NCI-H1092 treated with DMSO at 0.1 percent for 48 hours (cell line): ENCODE measurements at places on chromosomes 16 and 17.

DNA sequence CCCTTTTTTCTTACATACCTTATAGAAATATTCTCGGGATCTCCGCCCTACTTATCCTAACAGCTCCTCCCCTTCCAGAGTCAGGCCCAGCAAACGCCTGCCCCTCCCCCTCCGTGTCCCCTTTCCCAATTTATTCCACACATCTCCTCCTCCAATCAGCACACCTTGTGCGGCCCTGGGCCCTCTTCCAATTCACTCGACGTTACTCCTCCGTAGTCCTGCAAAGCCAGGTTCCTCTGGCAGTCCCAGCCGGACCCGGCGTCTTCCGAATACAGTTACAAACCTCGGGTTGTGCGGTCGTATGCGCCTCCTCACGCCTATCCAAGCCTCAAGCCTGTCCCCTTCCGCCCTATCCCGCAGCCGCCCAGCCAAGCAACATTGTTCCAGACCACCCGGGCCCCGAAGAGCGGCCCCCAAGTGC is 677 bp downstream of the CBX1 start:
- DNase-seq = peak; percentile 66

- DNase-seq = no peak
Measured at GRCh38 chr17:14575471-14575953, 274.6 kb downstream of the HS3ST3B1 start.

- no peak for DNase-seq
Measured at GRCh38 chr17:3740611-3741073, 16.9 kb downstream of the HASPIN start.

DNA sequence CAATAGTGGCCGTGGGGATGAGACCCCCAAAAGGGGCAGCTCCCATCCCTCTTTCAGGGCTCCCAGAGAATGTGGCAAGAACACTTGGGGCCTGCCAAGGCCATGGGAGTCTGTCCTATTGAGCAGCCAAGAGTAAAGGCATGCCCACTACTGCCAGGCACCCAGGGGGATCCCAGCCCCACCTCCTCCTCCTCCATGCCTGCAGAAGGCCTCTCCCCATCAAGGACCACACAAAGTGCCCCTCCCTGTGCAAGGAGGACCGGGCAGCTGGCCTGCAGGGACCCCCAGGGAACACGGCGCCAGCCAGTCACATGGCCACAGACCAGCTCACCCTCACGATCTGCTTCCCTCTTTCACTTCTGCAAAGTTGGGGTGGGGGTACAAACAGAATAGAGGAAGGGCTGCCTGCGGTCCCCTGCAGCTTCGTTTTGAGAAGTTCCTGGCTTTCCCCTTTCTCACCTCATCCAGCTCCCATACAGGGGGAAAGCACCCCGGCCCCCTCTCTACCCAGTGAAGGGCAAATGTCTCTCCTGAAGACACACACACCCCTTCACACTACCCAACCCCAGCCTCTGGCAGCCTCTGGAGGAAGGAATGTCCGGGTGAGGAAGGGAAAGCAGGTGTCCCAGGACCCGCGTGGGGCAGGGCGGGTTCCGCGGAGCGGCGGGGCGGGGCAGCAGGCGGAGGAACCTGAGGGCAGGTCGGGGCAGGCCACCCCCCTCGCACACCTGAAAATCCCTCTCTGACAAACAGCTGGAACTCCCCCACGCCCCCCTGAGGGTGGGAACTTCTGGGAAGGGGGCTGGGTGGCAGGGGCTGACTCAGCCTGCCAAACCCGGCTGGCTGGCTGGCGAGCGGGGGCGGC is 2.0 kb downstream of the PPP1R9B start:
- no peak for DNase-seq

GRCh38 chr17:15261802-15262290 is 3.3 kb downstream of the PMP22 start:
- no peak for DNase-seq

GRCh38 chr17:64777415-64778239 is 115.5 kb upstream of the SMURF2 start:
- peak; percentile 74 for DNase-seq

DNA sequence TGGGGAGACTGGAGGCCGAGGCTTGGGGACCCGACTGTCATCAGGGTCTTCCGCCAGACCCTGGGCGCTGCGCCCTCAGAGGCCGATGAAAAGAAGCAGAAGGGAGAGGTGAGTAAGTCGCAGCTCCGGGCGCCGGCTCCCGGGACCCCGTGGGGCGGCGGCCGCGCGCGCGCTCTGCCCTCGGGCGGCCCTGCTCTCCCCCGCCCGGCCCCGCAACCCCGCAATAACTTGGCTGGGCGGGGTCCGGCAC is 392 bp upstream of the ABHD15 start:
- DNase-seq = no peak

DNA sequence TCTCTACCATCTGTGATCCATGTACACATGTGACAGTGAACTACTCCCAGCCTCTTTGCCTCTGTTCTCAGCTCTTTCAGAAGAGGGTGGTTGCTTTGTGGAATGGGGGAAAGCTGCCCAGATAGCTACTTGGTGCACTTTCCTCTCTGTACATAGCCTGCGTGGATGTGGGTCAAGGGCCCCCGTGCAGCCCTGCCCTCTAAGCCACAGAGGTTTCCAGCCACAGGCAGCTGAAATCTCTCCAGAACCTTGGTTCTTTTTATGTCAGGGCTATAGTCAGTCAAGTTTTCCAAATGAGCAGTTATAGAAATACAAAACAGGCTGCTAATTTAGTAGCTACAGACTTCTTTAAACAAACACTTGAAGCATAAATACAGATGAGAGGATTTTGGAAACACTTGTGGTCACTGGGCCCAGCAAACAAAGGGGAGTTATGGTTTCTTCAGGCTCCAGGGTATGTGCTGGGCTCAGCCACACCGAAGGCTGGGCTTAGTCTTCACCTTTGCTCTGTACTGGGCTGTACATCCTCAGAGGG is 199.7 kb upstream of the ASIC2 start:
- DNase-seq = no peak

DNA sequence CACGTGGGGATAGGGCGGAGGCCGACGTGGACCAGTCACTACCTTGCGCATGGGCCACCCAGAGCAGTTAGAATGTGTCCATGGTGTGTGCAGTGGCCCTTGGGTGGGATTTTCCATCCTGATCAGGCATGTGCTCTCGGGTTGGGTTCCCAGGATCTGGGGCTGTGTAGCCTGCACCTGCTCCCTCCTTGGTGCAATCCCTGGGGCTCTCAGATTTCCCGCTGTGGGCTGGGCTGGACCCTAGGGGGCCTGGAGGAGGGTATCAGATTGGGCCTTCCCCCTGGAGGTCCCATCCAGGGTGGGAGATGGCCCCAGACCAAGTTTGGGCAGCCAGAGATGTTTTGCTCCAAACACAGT is 1.3 kb downstream of the SMTNL2 start:
- no peak for DNase-seq

- DNase-seq = no peak
Measured at GRCh38 chr16:27633221-27633620, 83.3 kb downstream of the KATNIP start.

GRCh38 chr16:51163366-51163765 is 12.3 kb upstream of the SALL1 start:
- no peak for DNase-seq

DNA sequence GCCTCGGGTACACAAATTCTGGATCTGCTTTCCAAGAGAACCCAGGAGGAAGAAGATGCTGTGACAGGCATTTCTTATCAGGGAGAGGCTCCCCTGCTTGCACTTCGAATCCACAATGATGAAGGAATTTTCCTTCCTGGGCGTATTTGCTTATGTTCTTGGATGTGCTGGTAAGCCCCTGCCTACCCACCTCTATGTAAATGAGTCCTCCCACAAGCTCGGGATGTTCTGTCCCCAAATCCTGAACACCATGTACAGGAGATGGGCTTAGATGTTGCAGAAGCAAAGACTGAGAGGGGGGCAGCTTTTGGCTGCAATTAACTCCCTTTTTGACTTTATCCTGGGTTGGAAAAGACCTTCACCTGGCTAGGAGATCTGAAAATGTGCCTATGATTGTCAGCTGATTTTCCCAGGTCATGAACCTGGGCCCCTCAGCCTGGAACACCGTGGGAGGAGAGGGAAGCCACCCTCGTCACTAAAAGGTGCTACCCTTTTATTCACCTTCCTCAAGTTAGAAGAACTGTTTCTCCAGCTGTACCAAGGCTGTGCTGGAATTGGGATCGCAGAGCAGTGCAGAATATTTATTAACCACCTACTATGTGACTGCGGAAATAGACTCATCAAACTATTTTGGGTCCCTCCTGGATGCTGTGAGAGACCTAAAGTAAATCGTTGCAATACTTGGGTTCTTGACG is 150.1 kb downstream of the RBFOX1 start:
- DNase-seq = no peak

DNA sequence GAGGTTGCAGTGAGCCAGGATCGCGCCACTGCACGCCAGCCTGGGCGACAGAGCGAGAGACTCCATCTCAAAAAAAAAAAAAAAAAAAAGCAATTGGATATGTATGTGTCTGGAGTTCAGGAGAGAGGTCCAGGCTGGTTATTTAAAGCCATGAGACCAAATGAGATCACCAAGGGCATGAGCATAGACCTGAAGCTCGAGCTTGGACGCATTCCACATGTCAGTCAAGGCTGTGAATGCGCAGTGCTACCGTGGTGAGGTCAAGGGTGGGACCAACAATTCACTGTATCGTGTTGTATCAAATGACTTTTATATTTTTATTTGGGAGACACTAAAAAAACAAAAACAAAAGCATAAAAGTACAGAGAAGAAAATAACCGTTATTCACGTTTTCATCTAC is 29.1 kb upstream of the SPNS2 start:
- DNase-seq = no peak

DNA sequence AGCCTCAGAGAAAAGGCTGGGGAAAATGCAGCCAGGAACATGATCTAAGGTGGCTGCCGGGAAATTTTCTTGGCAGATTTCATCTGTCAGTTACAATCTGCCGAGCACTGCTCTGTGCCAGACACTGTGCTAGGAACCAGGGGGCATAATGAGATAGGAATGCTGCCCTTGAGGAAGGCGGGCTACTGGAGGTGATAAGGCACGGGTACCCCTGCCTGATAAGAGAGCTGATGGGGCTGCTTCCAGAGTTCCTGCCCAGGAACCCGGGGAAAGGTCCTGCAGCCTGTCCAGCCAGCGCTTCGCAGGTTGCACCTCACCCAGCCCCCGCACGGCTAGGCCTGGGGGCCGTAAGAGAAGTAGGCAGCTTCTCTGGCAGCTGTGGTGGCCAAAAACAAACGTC is 3.1 kb downstream of the SCNN1G start:
- DNase-seq = no peak

GRCh38 chr16:29231244-29231643 is 175.3 kb downstream of the NPIPB11 start:
- no peak for DNase-seq

DNA sequence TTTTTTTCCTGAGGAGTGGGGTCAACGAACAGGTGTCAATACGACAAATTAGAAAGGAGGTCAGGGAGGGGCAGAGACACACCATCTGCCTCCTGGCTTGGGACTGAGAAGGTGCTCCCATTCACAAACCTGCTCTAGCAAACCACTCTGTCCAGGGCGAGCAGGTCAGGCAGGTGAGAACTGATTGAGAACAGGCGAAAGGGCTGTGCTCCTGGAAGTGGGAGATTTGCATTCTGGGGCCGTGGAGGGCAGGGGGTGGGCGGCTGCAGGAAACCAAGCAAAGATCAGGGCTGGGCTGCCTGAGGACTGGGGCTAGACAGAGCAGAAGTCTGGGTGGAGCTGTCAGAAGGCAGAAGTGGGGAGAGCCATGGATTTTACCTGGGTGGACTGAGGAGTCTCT is 98.9 kb upstream of the NLRP1 start:
- no peak for DNase-seq

- DNase-seq = no peak
Measured at GRCh38 chr17:16877099-16877498, 94.8 kb downstream of the TNFRSF13B start.

DNA sequence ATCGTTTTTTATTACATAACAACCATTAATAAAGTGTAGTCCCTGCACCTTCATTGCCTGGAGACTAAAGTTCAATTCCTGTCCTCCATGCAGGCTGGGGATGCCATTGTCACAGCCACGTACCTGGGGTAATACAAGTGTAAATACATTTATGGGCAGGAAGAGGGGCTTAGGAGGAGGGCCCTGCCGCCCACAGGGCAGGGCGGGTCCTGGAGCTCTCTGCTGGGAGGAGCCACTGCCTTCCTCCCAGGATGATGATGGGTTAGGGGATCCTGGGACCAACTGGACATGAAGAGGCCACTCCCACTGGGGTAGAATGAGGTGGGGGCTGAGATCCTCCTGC is 44.1 kb upstream of the SLC38A10 start:
- DNase-seq = no peak
